ENCODE measurements at places on chromosomes 6 and 20. TPM values are rescaled to one million over a fixed set of nuclear protein-coding genes. Genes with fewer than 3 reads are reported as not detected.

GRCh38 chr6:24891004-24891403 is 44.8 kb downstream of the RIPOR2 start:
- DNase-seq = no peak

SLC17A2 gene
- total RNA-seq = not detected

IYD gene
- not detected for total RNA-seq

DACT2 gene
- total RNA-seq = not detected

CAPN11 gene
- 0.22 TPM for total RNA-seq
